ENCODE measurements at places on chromosomes 6 and 20.

DNA sequence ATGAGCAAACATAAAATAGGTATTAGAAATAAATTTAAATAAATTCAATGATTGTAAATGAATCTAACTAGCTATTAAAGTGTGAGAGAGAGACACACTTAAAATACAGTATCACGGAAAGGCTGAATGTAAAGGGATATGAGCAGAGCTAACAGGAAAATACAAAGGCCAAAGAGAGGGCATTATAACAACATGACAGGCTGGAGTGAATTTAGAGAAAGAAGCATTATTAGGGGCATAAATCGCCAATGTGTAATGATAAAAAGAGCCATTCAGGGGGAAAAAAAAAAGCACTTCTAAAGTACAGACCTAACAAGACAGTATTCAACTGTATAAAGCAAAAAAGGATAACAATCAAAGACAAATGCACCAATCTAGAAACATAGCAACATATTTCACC is 28.1 kb downstream of the DACT2 start:
- no peak for DNase-seq

GRCh38 chr6:31901953-31902643 is at the start of gene ZBTB12:
TSS of gene ZBTB12 (minus strand) at chr6:31902086. CDS start at chr6:31901305, 781 bp downstream.
- DNase-seq = peak; percentile 71

DNA sequence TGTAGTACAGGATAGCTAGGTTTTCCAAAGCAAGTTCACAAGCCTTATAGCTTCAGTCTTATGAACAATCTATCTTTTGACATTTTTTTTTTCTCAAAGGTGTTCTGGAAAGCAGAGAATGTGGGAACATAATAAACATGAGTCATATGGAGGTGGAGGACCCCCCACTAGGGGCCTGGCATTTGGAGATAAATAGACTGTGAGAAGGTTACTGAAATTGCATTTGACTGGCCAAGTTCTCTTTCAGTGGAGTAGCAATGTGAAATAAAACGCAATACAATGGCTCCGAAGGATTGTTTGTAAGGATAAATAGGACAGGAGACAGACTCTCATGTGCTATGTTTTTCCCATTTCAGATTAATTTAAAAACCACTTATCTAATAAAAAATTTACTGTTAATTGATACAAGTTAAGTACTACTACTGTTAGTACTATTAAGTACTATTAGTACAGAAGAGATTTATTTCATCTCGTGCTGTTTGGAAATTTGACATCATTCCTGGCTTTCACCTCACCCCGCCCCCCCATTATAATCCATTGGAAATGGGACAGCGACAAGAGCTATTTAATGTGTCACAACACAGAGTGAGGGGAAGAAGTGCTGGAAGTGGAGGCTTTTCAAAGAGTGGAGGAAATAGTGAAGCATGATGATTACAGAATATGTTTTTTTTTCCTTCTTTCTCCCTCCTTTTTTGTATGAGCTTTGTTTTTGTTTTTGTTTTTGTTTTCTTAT is 122.6 kb upstream of the ID4 start:
- DNase-seq = no peak

- no peak for DNase-seq
Observed at GRCh38 chr20:35314816-35315631, 22.8 kb upstream of the FAM83C start.

- DNase-seq = peak; percentile 9
Observed at GRCh38 chr20:47487175-47487917, 14.3 kb upstream of the NCOA3 start.

GRCh38 chr20:35243986-35244385 is 17.5 kb downstream of the MMP24 start:
- no peak for DNase-seq

GRCh38 chr6:159213405-159213804 is 44.2 kb downstream of the FNDC1 start:
- DNase-seq = no peak

- no peak for DNase-seq
Observed at GRCh38 chr6:140586426-140587061, 1212.1 kb upstream of the CITED2 start.

GRCh38 chr6:161082215-161082614 is 90.6 kb downstream of the MAP3K4 start:
- no peak for DNase-seq

DNA sequence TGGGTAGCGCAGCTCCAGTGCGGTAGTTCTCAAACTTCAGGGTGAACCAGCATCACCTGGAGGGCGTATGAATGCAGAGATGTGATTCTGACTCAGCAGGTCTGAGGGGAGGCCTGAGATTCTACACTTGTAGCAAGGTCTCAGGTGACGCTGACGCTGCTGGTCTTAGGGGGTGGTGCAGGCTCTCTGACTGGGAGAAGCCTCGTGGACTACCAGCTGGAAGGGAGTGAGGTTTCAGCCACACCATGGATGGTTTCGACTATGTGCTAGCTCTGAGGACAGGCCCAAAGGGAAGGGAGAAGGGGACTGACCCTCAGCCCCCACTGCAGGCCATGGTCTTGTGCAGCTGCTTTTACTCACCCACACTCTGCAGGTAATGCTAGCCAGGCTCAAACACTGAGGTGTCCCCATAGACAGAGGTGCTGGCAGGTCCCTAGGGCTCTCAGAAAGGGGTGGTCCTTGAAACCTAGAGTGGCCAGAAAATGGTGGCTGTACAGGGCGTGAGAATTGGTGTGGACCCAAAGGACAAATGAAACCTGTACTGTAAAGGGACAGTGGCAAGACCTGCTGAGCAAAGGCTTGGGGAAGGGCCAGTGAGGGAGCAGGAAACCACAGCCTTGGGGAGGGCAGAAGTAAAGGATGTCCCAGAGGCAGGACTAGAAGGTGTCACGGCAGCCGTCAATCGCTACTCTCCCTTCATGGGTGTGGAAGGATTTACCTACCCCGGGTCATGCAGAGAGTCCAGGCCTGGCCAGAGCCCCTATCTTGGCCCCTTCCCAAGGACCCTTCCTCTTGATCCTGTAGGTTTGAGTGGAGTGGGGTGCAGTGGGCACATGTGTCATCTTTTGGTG is 52.7 kb downstream of the EBF4 start:
- no peak for DNase-seq

All from stimulated activated CD8-positive, alpha-beta memory T cell treated with anti-CD3 and anti-CD28 coated beads, Interleukin-4, amount 100 ng/mL, for 1 hour (primary cell).